Effector memory CD4-positive, alpha-beta T cell (primary cell): ENCODE measurements at places on chromosomes 4 and X.

- H3K27ac ChIP-seq, result no peak overlapping the region
- H3K4me3 ChIP-seq, result no peak overlapping the region
- no peaks in the 10 kb centered on the region for H3K36me3 ChIP-seq
- no peak for DNase-seq
Measured at GRCh38 chr4:1615786-1616556, 68.1 kb downstream of the FAM53A start.

GRCh38 chr4:61319156-61319555 lies 119.0 kb downstream of the ADGRL3 start:
- DNase-seq, result no peak
- no peaks in the 10 kb centered on the region for H3K36me3 ChIP-seq
- no peak overlapping the region for H3K4me3 ChIP-seq
- no peaks in the 10 kb centered on the region for H3K27me3 ChIP-seq

DNA sequence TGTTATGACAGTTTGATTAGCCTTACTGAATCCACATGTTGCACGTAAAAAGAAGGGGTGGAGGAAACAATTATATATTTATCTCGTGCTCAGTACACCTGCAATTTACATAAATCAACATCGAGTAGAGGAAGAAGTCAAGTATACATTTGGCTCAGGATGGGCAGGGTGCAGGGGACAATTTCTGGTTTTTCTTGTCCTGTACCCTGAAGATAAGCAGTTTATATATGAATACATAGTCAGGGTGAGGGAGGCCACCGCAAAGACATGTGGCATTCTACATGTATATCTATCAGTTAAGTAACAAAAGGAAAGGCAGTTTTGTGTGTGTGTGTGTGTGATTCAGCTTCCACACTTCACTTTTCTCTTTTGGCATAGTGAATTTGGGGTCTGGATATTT lies 11.1 kb upstream of the EREG start:
- H3K36me3 ChIP-seq, result no peaks in the 10 kb centered on the region
- H3K27ac ChIP-seq, result no peak overlapping the region
- no peaks in the 10 kb centered on the region for H3K27me3 ChIP-seq

GRCh38 chr4:54937501-54937900 lies 187.9 kb downstream of the KDR start:
- H3K4me3 ChIP-seq, result no peak overlapping the region
- no peaks in the 10 kb centered on the region for H3K27me3 ChIP-seq
- no peaks in the 10 kb centered on the region for H3K4me1 ChIP-seq
- no peak overlapping the region for H3K27ac ChIP-seq
- H3K36me3 ChIP-seq, result no peaks in the 10 kb centered on the region

- peaks cover 66% of the 10 kb centered on the region for H3K36me3 ChIP-seq
- no peak for DNase-seq
- no peak overlapping the region for H3K27ac ChIP-seq
- H3K4me1 ChIP-seq, result peaks cover 29% of the 10 kb centered on the region
Measured at GRCh38 chrX:72271812-72272211, 5.2 kb downstream of the RPS4X start.

- no peaks in the 10 kb centered on the region for H3K4me1 ChIP-seq
- H3K4me3 ChIP-seq, result no peak overlapping the region
- no peak for DNase-seq
- H3K27me3 ChIP-seq, result no peaks in the 10 kb centered on the region
Measured at GRCh38 chrX:129836827-129837226, 6.9 kb downstream of the ZDHHC9 start.

- H3K4me3 ChIP-seq, result no peak overlapping the region
- no peak for DNase-seq
- no peak overlapping the region for H3K27ac ChIP-seq
- H3K4me1 ChIP-seq, result no peaks in the 10 kb centered on the region
Measured at GRCh38 chrX:74438764-74439163, 17.5 kb downstream of the SLC16A2 start.

- H3K27ac ChIP-seq, result no peak overlapping the region
- no peaks in the 10 kb centered on the region for H3K4me1 ChIP-seq
- H3K4me3 ChIP-seq, result no peak overlapping the region
- DNase-seq, result no peak
- H3K36me3 ChIP-seq, result no peaks in the 10 kb centered on the region
- no peaks in the 10 kb centered on the region for H3K27me3 ChIP-seq
Measured at GRCh38 chrX:150509703-150510102, 58.7 kb upstream of the MTM1 start.

DNA sequence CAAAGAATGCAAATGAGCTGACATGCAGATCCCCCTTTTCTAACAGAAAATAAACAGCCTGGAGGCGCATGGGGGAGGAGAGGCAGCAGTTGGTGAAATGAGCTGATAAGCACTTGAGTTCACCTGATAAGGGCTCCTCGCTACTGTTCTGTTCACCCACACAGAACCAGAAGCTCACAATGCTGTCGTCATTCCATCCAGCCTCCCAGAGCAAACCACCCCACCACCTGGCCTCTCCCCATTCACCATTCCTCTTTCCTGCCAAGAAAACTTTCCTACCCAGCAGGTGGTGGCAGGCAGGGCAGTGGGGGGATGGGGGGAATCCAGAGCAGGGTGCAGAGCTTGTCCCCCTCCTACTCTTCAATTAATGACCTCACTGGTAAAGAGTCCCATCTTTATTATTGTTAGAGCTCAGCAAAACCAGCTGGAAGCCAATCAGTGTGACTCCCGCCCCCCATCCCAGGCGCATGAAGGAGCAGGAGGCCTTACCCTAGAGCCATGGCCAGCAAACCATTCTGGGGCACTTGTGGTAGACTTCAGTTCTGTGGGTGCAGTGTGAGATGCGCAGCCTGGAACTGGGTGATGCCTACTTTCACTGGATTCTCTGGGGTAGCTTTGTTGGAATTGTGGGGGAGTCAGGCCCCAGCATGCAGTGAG lies 350.3 kb downstream of the ZIC3 start:
- no peak overlapping the region for H3K27ac ChIP-seq
- no peaks in the 10 kb centered on the region for H3K27me3 ChIP-seq
- no peaks in the 10 kb centered on the region for H3K4me1 ChIP-seq
- no peaks in the 10 kb centered on the region for H3K36me3 ChIP-seq
- no peak for DNase-seq

DNA sequence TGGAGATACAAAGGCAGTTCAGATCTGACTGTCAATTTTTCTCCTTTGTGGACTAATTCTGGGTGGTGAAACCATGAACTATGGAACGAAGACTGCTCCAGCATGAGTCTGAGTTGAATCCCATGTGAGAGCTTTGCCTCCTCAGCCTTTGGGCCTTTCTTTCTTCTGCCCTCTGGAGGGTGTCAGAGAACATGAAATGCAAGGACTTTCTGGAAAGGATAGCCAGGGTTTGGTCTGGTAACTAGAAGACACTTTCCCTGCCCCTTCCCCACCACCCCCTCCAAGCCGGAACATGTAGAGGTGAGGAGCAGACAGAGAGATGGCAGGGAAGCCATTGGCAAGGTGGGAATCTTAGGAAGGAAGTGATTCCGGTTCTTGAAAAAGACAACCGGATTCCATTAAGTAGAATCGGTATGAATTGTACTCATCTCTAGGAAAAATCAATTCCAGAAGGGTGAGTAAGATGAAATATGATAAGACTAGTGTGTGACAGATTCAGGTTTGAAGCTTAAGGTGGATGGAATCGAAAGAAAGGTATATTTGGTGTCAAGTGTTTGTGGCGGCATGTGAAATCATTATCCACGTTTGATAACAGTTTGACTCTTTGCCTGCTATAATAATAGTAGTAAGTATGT lies 19.0 kb downstream of the FHL1 start:
- no peaks in the 10 kb centered on the region for H3K27me3 ChIP-seq
- no peaks in the 10 kb centered on the region for H3K4me1 ChIP-seq
- no peak for DNase-seq
- H3K27ac ChIP-seq, result no peak overlapping the region
- H3K4me3 ChIP-seq, result no peak overlapping the region

DNA sequence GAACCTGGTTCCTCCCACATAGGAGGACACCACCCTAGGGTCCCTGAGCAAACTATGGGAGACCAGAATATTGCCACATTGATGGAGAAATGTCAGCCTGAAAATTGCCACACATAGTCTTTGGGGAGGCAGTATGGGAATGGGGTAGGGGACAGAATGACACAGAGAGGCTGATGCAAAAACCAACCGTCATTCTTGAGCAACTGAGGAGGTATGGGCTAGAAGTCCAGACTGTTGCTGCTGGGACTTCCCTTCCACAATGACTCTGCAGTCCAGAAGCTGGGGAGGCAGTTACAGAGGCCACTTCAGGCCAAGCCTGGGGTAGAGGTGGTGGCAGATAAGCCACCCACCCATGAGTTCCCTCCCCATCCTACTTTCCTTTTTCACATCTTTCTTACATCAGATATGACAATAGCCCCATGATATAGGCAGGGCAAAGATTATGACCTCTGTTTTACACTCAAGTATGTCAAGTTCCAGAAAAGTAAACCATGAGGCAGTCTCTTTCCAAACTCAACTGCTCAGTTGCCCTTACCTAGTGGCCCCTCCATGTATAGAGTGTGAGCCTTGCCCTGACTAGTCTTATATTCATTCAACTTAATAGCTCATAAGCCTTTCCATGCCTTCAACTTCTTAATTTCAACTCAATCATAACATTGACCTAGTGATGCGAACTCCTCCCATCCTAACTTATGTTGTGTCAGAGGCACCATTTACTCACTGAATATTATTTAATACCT lies 41.7 kb downstream of the VSIG4 start:
- H3K4me1 ChIP-seq, result no peaks in the 10 kb centered on the region
- no peak for DNase-seq
- no peak overlapping the region for H3K4me3 ChIP-seq
- H3K36me3 ChIP-seq, result no peaks in the 10 kb centered on the region

DNA sequence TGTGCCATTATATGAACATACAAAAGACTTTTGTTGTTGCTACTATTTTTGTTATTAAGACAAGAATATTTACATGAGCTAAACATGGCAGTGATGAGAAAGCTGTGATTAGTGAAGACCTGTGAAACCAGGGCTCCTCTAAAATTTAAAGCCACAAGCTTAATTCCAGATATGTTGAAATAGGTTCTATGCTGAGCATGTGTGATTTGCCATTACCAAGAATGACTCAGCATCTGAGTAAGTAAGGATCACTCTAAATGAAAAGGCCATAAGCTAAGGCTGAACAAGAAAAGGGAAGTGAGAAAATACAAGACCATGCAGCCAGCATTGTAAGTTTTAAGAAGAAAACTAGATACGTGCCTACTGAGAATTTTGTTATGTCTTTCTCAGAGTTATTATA lies 75.9 kb upstream of the CAMK2D start:
- H3K27me3 ChIP-seq, result no peaks in the 10 kb centered on the region
- H3K27ac ChIP-seq, result no peak overlapping the region
- no peak for DNase-seq
- H3K4me1 ChIP-seq, result no peaks in the 10 kb centered on the region
- H3K4me3 ChIP-seq, result no peak overlapping the region
